Stimulated activated naive CD4-positive, alpha-beta T cell treated with Interleukin-2 at 50 U/mL for 16 hours (primary cell): ENCODE measurements at places on chromosomes 5 and 9.

- DNase-seq, result no peak
Measured at GRCh38 chr9:94864862-94865509, 138.5 kb downstream of the AOPEP start.

DNA sequence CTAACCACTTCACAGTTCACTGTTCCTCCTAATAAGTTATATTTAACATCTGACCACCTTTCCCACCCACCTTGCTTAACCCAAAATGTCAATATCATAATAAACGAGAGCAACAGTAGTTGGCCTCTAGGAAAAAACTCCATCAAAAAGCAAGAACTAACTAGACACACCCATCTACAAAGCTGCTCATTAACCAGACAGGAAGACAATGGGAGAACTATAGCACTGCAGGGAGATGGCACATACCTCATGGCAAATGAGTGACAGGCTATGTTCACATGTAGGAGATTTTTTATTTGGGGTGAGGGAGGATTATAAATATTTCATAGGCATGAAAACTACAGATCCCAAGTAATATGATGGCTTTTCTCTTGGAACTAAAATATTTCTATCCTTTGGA is 23.6 kb upstream of the CDK5RAP2 start:
- DNase-seq, result no peak

- DNase-seq, result no peak
Measured at GRCh38 chr9:86713470-86713869, 233.8 kb downstream of the GAS1 start.

- no peak for DNase-seq
Measured at GRCh38 chr9:131530546-131530919, 530 bp downstream of the UCK1 start.

- DNase-seq, result no peak
Measured at GRCh38 chr5:32405507-32405906, 39.0 kb downstream of the ZFR start.

- no peak for DNase-seq
Measured at GRCh38 chr5:141866096-141866495, 12.1 kb downstream of the PCDH1 start.

DNA sequence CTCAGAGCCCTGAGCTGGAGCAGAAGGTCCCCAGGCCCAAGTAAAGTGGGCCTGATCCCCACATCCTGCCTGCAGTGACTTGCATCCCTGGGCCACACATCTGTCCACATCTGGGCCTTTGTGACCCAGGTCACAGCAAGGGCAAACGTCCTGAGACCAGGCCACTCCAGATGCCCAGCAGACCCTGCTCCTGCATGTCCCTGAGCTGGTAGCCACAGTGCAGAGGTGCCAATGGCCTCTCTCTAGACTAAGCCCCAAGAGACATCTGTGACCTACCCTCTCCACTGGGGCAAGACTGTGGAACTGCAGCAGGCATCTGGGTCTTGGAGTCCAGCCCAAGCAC is 2.5 kb downstream of the FLT4 start:
- DNase-seq, result no peak
